ENCODE measurements at places on chromosomes 12 and 14. TPM values are rescaled to one million over a fixed set of nuclear protein-coding genes. Genes with fewer than 3 reads are reported as not detected.

The LRFN5 gene
- total RNA-seq = under 0.01 TPM

The ACACB gene
- total RNA-seq = 0.70 TPM

The DIO3 gene
- total RNA-seq = not detected

The USP44 gene
- total RNA-seq = 0.14 TPM

The NANOG gene
- total RNA-seq = under 0.01 TPM

The LRRC9 gene
- total RNA-seq = not detected

The FAR2 gene
- total RNA-seq = 7.1 TPM

The TEX52 gene
- total RNA-seq = not detected

The CCDC38 gene
- total RNA-seq = not detected

The EIF2S1 gene
- 202 TPM for total RNA-seq

The CLMN gene
- 4.1 TPM for total RNA-seq

The TMEM121 gene
- total RNA-seq = 4.5 TPM

The BCL11B gene
- 10.1 TPM for total RNA-seq

The TMEM233 gene
- not detected for total RNA-seq

The PELI2 gene
- total RNA-seq = 0.21 TPM

The PNMA1 gene
- total RNA-seq = 13.1 TPM

The OAS2 gene
- total RNA-seq = 0.33 TPM

The KRT71 gene
- not detected for total RNA-seq

The COCH gene
- total RNA-seq = 1.0 TPM

The ZDHHC22 gene
- total RNA-seq = not detected

The AMN gene
- 3.8 TPM for total RNA-seq

The PMEL gene
- total RNA-seq = 1.9 TPM

The NRDE2 gene
- total RNA-seq = 6.8 TPM

The TEX22 gene
- not detected for total RNA-seq

The FGF6 gene
- total RNA-seq = not detected

The ARL1 gene
- total RNA-seq = 45.4 TPM

The OS9 gene
- total RNA-seq = 90.9 TPM

The AHNAK2 gene
- total RNA-seq = 222 TPM

The RASAL1 gene
- total RNA-seq = 1.1 TPM

The RHOJ gene
- total RNA-seq = 0.21 TPM

The INHBC gene
- 0.74 TPM for total RNA-seq

The PPP4R4 gene
- 8.9 TPM for total RNA-seq

The SLC2A3 gene
- 14.1 TPM for total RNA-seq

The TOMM20L gene
- not detected for total RNA-seq

The OR4Q3 gene
- not detected for total RNA-seq

The KCNA5 gene
- not detected for total RNA-seq

The FGF23 gene
- total RNA-seq = not detected

The CNTN1 gene
- 33.2 TPM for total RNA-seq

The RNASE13 gene
- not detected for total RNA-seq

The SOX5 gene
- total RNA-seq = 0.14 TPM

The GAPDH gene
- 8,018 TPM for total RNA-seq

The SERPINA3 gene
- total RNA-seq = 3.5 TPM

The CLEC4E gene
- not detected for total RNA-seq

The TMEM63C gene
- total RNA-seq = 22.3 TPM

The OR6C2 gene
- total RNA-seq = not detected

The SMCO3 gene
- not detected for total RNA-seq

The TBX5 gene
- total RNA-seq = 0.35 TPM

The FOXA1 gene
- 35.8 TPM for total RNA-seq

The CARMIL3 gene
- not detected for total RNA-seq

The HCAR2 gene
- 3.9 TPM for total RNA-seq

The FLVCR2 gene
- total RNA-seq = 2.2 TPM

The VWF gene
- total RNA-seq = 0.56 TPM

The RERGL gene
- not detected for total RNA-seq

The GLIPR1L2 gene
- 0.56 TPM for total RNA-seq

The FSCB gene
- total RNA-seq = not detected

The NRIP2 gene
- total RNA-seq = not detected

The C14orf39 gene
- total RNA-seq = 1.3 TPM
